ENCODE measurements at places on chromosomes 4 and X. TPM values are rescaled to one million over a fixed set of nuclear protein-coding genes. Genes with fewer than 3 reads are reported as not detected.

GRCh38 chrX:130984782-130985181 is 73.4 kb upstream of the ARHGAP36 start:
- no peak for DNase-seq

DNA sequence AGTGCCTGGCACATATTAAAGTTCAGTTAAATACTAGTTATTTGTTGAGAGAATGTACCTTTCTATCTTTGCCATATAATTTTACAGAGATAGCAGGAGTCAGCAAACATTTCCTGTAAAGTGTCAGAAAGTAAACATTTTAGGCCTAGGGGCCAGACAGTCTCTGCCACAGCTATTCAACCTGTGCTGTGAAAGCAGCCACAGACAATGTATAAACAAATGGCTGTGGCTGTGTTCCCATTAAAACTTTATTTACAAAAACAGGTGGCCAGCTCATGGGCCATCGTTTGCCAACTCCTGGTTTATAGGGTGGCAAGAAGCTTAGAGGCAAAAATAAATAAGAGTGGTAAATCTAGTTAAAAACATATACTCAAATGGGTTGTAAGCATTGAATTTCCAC is 34.0 kb upstream of the BRS3 start:
- DNase-seq = no peak

GRCh38 chr4:123893011-123893981 is 496.7 kb downstream of the SPRY1 start:
- peak; percentile 37 for DNase-seq

DNA sequence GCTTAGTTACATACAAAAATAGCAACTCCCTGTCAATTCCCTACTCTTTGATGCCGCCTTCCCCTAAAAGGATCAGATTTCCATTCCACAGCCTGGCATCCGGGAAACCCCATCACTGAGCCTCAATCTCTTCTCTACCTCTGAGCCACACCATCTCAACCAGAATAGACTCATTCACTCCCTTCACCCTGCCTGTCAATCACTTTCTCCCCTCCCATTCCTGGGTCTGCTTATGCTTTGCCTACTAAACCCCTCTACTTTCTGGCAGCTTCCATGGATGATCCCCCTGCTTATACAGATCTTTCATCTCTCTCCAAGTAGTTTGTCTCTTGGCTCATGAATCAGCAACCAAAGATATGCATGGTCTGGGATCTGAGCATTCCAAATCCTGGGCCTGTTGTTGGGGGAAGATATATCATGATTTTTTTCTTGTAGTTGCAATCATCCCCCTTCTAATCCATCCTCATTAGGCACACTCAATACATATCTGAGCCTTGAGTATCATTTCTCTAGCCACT is 2.6 kb downstream of the AMER1 start:
- no peak for DNase-seq

- no peak for DNase-seq
Observed at GRCh38 chr4:17667253-17667652, 52.8 kb downstream of the MED28 start.

CENPI gene
- total RNA-seq = 0.27 TPM

PLP1 gene
- total RNA-seq = 9.4 TPM

ERVMER34-1 gene
- 7.2 TPM for total RNA-seq

SLC26A1 gene
- total RNA-seq = not detected
